ENCODE measurements at places on chromosomes 6 and 20. TPM values are rescaled to one million over a fixed set of nuclear protein-coding genes. Genes with fewer than 3 reads are reported as not detected.

DNA sequence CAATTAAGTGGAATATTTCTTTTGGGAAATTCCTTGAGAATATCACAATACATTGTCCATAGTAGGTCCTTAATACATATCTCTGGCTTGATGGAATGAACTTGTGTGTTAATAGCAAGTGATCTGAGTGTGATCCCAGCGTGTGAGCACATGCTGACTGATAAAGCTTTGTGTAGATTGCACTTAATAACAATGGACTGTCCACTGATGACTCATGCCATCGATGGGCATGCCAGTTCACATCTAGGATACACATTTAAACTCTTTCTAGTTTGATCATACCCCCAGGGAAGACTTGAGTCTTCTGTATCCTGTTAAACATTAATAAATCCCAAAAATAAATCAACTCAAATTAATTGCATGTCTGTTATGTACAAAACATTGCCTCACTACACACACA lies 454.3 kb upstream of the SPTLC3 start:
- no peaks in the 10 kb centered on the region for H3K36me3 ChIP-seq
- no peak overlapping the region for H3K27ac ChIP-seq
- no peaks in the 10 kb centered on the region for H3K27me3 ChIP-seq
- no peak for DNase-seq
- H3K4me3 ChIP-seq, result no peak overlapping the region

CTAGE9 gene
- not detected for total RNA-seq

DNA sequence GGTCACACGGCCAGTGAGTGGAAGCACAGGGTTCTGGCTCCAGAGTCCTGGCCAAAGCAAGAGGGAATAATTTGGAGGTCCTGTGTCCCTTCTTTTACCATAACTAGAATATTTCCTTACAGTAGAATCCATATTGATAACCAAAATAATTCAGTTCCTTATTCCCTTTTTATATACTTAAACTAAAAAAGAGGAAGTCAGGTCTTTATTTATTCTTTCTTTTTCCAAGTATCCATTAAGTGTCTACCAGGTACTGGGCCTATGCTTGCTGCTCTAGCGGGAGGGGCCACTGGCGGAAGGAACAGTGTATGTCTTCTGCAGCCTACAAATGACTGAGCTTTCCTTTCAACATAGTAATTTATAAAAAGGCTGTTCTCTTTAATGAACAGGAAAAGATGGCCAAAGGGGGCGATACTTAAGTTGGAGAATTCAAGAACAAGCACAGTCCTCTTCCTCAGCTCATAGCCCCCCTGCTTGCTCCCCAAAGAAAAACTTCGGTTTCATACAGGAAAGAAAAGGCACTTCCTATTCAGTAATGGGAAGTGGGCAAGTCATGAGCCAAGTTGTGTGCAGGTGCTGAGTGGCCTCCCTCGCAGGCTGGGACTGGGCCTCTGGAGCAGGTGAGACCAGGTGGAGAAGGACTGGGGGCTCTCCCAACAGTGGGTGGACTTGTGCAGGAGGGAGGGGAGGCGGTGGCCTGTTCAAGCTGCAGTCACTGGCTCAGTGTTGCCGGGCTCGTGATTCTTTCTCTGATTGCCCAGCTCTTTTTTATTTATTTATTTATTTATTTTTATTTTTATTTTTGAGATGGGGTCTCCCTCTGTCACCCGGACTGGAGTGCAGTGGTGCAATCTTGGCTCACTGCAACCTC lies 110.9 kb downstream of the ARMC2 start:
- H3K4me3 ChIP-seq, result no peak overlapping the region
- H3K27ac ChIP-seq, result no peak overlapping the region
- DNase-seq, result no peak
- H3K36me3 ChIP-seq, result no peaks in the 10 kb centered on the region
- peaks cover 12% of the 10 kb centered on the region for H3K4me1 ChIP-seq
- no peaks in the 10 kb centered on the region for H3K27me3 ChIP-seq

DNA sequence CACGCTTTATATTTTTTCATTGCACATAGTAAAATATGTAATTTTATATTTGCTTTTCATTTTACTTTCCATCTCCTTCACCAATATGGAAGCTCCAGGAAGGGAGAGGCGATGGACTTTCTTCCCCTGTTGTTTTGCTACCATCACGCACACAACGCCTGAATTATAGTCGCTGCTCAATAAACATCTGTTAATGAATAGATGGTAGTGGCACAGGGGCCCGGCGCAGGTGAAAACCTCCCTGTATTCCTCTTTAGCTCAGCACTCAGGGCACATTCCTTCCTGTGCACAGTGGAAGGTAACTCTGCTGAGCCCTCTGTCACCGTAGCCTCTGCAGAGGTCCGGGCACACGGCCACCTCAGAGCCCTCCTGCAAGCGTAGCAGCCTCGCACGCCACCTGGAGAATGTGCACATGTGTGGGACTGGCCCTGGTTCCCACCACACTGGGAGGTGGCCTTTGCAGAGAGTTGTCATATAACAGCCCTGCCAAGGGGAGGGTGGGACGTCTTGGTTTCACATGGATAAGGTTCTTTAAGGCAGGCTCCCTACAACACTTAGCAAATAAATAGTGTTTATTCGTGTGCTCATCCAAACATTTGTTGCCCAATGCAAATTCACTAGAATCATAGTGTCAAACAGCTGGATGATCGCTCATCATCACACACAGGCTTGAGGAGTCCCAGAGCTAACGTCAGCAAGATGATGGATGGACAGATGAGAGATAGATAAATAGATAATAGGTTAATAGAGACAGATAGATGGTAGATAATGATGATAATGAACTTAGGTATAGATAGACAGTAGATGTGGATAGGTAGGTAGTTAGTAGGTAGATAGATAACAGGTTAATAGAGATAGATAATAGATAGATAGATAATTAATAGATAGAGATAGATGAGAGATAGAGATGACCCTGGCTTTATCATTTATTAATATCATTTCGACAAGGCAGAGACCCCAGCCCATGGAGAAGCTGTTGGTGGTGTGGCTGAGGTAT lies 32.3 kb upstream of the AFDN start:
- H3K4me3 ChIP-seq, result no peak overlapping the region
- H3K27ac ChIP-seq, result no peak overlapping the region

DSTN gene
- total RNA-seq, result 79.2 TPM

GRCh38 chr6:128079021-128079420 lies 178.2 kb upstream of the THEMIS start:
- H3K4me1 ChIP-seq, result no peaks in the 10 kb centered on the region
- no peak for DNase-seq
- no peak overlapping the region for H3K4me3 ChIP-seq
- H3K27ac ChIP-seq, result no peak overlapping the region
- no peaks in the 10 kb centered on the region for H3K27me3 ChIP-seq

DNA sequence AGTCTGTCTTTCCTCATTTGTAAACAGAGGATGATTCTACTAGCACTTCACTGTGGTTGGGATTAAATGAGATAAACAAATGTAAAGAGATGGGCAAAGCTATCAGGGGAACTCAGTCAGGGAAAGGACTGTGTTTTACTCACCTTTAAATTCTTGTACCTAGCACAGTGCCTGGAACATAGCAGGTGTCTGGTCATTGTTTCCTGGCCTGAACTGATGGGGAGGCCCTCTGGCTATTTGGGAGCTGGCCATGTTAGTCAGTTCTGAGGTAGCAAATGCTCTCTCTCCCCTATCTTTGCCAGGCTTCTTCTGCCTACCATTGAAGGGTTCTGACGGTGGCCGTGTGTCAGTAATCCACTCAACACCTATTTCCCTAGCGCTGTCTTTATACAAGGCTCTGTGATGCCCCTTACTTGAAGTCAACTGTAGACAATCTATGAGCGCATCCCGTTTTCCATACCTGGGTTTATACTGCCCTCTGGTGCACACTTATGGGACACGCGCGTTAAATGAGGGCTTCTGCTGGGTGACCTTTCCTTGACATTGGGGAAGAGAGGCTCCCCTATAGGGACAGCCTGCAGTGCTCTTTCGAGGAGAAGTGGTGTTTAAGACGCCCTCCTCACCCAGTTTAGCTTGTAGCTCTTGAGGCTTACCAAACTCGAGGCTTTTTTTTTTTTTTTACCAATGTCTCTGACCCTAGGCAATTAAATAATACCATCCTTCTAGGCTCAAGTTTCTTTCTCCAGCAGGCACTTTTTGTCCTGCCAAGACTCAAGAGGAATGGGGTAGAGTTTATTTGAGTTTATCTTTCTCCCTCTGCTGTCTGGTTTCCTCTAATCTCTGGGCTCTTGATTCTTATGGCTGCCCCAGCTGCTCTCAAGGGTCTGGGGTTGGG lies 4.0 kb upstream of the SPATS1 start:
- no peak overlapping the region for H3K27ac ChIP-seq
- H3K4me3 ChIP-seq, result no peak overlapping the region
- H3K27me3 ChIP-seq, result peaks cover 20% of the 10 kb centered on the region

FAM83C gene
- total RNA-seq, result not detected

OLIG3 gene
- not detected for total RNA-seq

- peaks cover 10% of the 10 kb centered on the region for H3K4me1 ChIP-seq
- no peak for DNase-seq
- no peak overlapping the region for H3K4me3 ChIP-seq
- H3K27me3 ChIP-seq, result no peaks in the 10 kb centered on the region
- H3K27ac ChIP-seq, result no peak overlapping the region
- H3K36me3 ChIP-seq, result no peaks in the 10 kb centered on the region
Measured at GRCh38 chr6:13581700-13582229, 7.4 kb downstream of the SIRT5 start.

METTL24 gene
- total RNA-seq, result not detected

GRCh38 chr6:13947611-13948178 lies 22.9 kb downstream of the RNF182 start:
- DNase-seq, result no peak
- H3K27me3 ChIP-seq, result no peaks in the 10 kb centered on the region
- H3K4me1 ChIP-seq, result no peaks in the 10 kb centered on the region
- no peaks in the 10 kb centered on the region for H3K36me3 ChIP-seq

DNA sequence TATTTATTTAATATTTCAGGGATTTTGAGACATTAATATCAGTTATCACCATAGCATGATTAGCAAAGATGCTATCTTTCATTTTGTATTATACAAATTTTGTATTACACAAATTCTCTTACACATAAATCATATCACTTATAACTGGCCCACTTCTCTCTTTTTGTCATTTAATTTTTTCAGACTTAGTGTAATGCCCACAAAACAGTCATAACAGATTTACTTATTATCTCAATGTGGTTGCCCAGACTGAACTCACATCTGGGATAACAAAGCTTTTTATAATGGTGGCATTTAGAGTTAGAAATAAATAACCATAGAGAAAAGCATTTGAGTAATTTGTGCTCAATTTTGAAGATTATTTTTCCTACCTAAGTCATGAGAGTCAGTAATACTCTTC lies 148.3 kb downstream of the TFAP2B start:
- H3K4me1 ChIP-seq, result no peaks in the 10 kb centered on the region
- no peak for DNase-seq
- H3K27ac ChIP-seq, result no peak overlapping the region
- no peaks in the 10 kb centered on the region for H3K27me3 ChIP-seq

- no peak overlapping the region for H3K4me3 ChIP-seq
- no peaks in the 10 kb centered on the region for H3K36me3 ChIP-seq
- no peaks in the 10 kb centered on the region for H3K4me1 ChIP-seq
- DNase-seq, result no peak
Measured at GRCh38 chr6:131068165-131068564, 5.1 kb upstream of the EPB41L2 start.

LTV1 gene
- total RNA-seq, result 18.3 TPM

GRCh38 chr6:1250489-1251197 lies 61.3 kb upstream of the FOXQ1 start:
- H3K36me3 ChIP-seq, result no peaks in the 10 kb centered on the region
- H3K27me3 ChIP-seq, result no peaks in the 10 kb centered on the region
- no peak overlapping the region for H3K27ac ChIP-seq
- no peak for DNase-seq

- no peak overlapping the region for H3K4me3 ChIP-seq
- no peak overlapping the region for H3K27ac ChIP-seq
- DNase-seq, result no peak
- no peaks in the 10 kb centered on the region for H3K27me3 ChIP-seq
Measured at GRCh38 chr20:59692139-59692538, 87.8 kb downstream of the PHACTR3 start.

DNA sequence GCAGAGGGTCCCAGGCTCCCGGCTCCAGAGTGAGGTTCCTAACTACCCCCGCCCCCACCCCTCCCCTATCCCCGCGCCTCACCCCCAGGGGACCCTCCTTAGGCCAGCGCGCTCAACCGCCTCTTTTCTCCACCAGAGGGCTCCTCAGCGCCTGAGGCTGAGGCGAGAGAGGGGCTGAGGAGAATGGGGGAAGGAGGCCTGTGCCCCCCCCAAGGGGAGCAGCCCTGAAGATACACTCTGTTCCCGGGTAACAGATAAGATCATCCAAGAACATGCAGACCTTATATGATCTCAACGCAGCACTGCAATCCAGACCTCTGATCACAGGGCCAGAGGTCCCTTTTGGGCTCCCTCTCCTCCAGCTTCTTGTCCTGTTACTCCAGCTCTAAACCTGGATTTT lies 43.3 kb upstream of the MRPS10 start:
- no peaks in the 10 kb centered on the region for H3K4me1 ChIP-seq
- no peak overlapping the region for H3K4me3 ChIP-seq
- H3K36me3 ChIP-seq, result no peaks in the 10 kb centered on the region
- peak; percentile 47 for DNase-seq
- no peaks in the 10 kb centered on the region for H3K27me3 ChIP-seq

AGER gene
- 1.9 TPM for total RNA-seq

GRCh38 chr20:22020201-22020600 lies 314.7 kb downstream of the PAX1 start:
- H3K36me3 ChIP-seq, result no peaks in the 10 kb centered on the region
- H3K27me3 ChIP-seq, result no peaks in the 10 kb centered on the region
- H3K27ac ChIP-seq, result no peak overlapping the region
- H3K4me1 ChIP-seq, result no peaks in the 10 kb centered on the region
- H3K4me3 ChIP-seq, result no peak overlapping the region

SEL1L2 gene
- total RNA-seq, result 0.71 TPM

DNA sequence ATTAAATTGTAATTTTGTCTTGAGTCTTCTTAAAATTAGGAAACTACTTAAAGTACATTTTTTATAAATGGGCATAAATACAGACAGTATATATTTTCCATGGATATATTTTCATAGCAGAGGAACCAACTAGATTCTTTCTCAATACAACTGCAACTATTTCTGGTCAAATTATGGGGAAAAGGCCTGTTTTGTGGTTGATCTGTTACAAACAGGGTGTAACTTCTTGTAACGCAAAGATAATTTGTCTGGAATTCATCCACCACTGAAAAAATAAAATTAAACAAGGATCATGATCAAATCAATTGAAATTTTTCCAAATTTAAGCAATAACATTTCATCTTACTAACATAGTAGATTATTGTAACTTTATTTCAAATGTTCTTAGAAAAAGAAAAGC lies 67.2 kb upstream of the RNF146 start:
- peak overlapping the region; percentile 53 for H3K27ac ChIP-seq
- H3K36me3 ChIP-seq, result no peaks in the 10 kb centered on the region
- H3K27me3 ChIP-seq, result no peaks in the 10 kb centered on the region
- no peaks in the 10 kb centered on the region for H3K4me1 ChIP-seq

GRCh38 chr6:6723921-6724538 lies 135.5 kb downstream of the LY86 start:
- peaks cover 18% of the 10 kb centered on the region for H3K4me1 ChIP-seq
- H3K4me3 ChIP-seq, result peak overlapping the region; percentile 58
- no peaks in the 10 kb centered on the region for H3K36me3 ChIP-seq

COL11A2 gene
- 0.61 TPM for total RNA-seq

GRCh38 chr6:138278326-138278725 lies 60.0 kb upstream of the PBOV1 start:
- no peak overlapping the region for H3K4me3 ChIP-seq
- H3K4me1 ChIP-seq, result no peaks in the 10 kb centered on the region
- no peaks in the 10 kb centered on the region for H3K36me3 ChIP-seq
- DNase-seq, result no peak
- no peak overlapping the region for H3K27ac ChIP-seq
- H3K27me3 ChIP-seq, result no peaks in the 10 kb centered on the region

TCF19 gene
- total RNA-seq, result 5.1 TPM

- no peaks in the 10 kb centered on the region for H3K27me3 ChIP-seq
- H3K36me3 ChIP-seq, result peaks cover 43% of the 10 kb centered on the region
- H3K4me3 ChIP-seq, result no peak overlapping the region
- no peak for DNase-seq
- H3K27ac ChIP-seq, result no peak overlapping the region
- H3K4me1 ChIP-seq, result peaks cover 7% of the 10 kb centered on the region
Measured at GRCh38 chr20:41467690-41468089, 101.1 kb upstream of the EMILIN3 start.

Data from gastrocnemius medialis (tissue), 4 donors.